Thyroid gland (tissue), 4 donors: ENCODE measurements at places on chromosomes 13 and 19. TPM values are rescaled to one million over a fixed set of nuclear protein-coding genes. Genes with fewer than 3 reads are reported as not detected.
A peak's percentile ranks its signal among the peaks of the same experiment; 100 is the strongest.

DNA sequence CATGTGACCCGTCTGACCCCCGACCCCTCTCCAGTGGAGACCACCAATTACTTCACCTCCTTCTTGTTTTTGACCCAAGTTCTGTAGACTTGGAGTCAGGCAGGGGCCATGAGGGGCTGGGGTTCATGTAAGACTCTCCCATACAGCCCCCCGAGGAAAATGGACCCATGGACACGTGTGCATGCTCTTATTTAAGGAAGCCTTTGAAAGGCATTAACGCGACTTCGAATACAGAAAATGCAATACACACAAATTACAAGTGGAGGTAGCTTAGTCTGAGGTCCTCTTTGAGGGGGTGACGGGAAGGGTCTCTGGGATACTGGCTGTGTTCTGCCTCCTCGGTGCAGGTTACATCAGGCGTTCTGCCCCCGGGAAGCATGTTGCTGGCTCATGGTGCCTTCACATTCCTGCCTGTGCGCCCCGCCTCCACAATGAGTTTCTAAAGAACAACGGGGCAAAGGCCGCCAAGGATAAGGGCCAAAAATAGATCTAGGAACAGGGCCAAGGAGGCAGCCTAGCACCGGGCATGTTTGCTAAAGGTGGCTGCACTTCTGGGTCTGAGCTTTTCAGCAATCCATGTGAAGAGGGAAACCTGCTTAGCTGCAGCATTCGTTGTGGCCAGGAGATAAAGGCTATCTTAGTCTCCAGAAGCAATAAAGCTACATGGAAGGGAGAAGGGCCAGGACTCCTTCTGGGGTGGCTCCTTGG is 54.5 kb downstream of the RAB20 start:
- peak; percentile 97 for DNase-seq

- DNase-seq: no peak
These were observed 23.6 kb upstream of the NDFIP2 start for GRCh38 chr13:79457390-79457789.

- no peak for DNase-seq
These were observed 7.1 kb upstream of the IGFL3 start for GRCh38 chr19:46131485-46132143.

DNA sequence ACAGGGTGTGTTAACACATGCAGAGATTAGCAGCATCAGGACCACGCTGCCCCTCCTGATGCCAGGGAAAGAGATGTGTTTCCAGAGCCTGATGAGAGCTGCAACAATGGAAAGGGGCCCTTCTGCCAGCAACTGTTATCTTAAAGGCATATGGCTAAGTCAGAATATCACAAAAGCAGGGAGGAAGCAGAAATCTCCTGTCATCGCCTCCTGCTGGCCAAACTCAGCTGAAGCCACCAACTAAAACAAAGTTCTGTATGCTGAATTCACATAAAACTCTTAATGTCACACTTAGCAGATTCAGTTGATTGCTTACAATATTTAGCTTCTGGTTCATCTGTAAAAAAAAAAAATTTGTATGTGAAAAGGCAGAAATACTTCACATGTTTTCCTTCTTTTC is 178.2 kb downstream of the GPC5 start:
- DNase-seq: no peak

PRRG2 gene
- total RNA-seq: 29.6 TPM
